ENCODE measurements at places on chromosomes 2 and 18. TPM values are rescaled to one million over a fixed set of nuclear protein-coding genes. Genes with fewer than 3 reads are reported as not detected.

The FAM237A gene
- not detected for polyA plus RNA-seq

The HJURP gene
- polyA plus RNA-seq: not detected

The RTP5 gene
- not detected for polyA plus RNA-seq

The KCNG3 gene
- not detected for polyA plus RNA-seq

The SULT1C2 gene
- not detected for polyA plus RNA-seq

The LGALSL gene
- polyA plus RNA-seq: 0.74 TPM

The SP9 gene
- polyA plus RNA-seq: not detected

The SIX2 gene
- polyA plus RNA-seq: not detected

The SOCS6 gene
- 0.75 TPM for polyA plus RNA-seq

The LIPG gene
- polyA plus RNA-seq: not detected

The DRC1 gene
- not detected for polyA plus RNA-seq

The SPC25 gene
- polyA plus RNA-seq: not detected

The PID1 gene
- not detected for polyA plus RNA-seq

The LRATD1 gene
- not detected for polyA plus RNA-seq

The TRIM43 gene
- polyA plus RNA-seq: not detected

The RPRM gene
- not detected for polyA plus RNA-seq

The RESP18 gene
- polyA plus RNA-seq: not detected

The GPAT2 gene
- polyA plus RNA-seq: 1.2 TPM

The RAB6C gene
- not detected for polyA plus RNA-seq

The MAPRE3 gene
- polyA plus RNA-seq: 1.4 TPM

The SPATS2L gene
- 2.8 TPM for polyA plus RNA-seq

The HOXD8 gene
- polyA plus RNA-seq: not detected

The RALBP1 gene
- 49.2 TPM for polyA plus RNA-seq

The LMAN1 gene
- polyA plus RNA-seq: 25.2 TPM

The CGREF1 gene
- polyA plus RNA-seq: not detected

The FOXI3 gene
- 0.19 TPM for polyA plus RNA-seq

The DSEL gene
- polyA plus RNA-seq: 0.21 TPM

The MBOAT2 gene
- not detected for polyA plus RNA-seq

The GAL3ST2 gene
- polyA plus RNA-seq: not detected

The NTSR2 gene
- polyA plus RNA-seq: not detected

The BMP10 gene
- not detected for polyA plus RNA-seq

The MAL gene
- polyA plus RNA-seq: 0.41 TPM

The STAT1 gene
- 140 TPM for polyA plus RNA-seq

The KIF1A gene
- not detected for polyA plus RNA-seq

Measured in naive B cell (primary cell).